ENCODE measurements at places on chromosomes 1 and 21.
A peak's percentile ranks its signal among the peaks of the same experiment; 100 is the strongest.

- no peak overlapping the region for H3K27ac ChIP-seq
- H3K27me3 ChIP-seq, result peaks cover 4% of the 10 kb centered on the region
These were observed 676.6 kb downstream of the MATN1 start for GRCh38 chr1:30046751-30047150.

- no peak overlapping the region for H3K4me3 ChIP-seq
- H3K27ac ChIP-seq, result no peak overlapping the region
- no peaks in the 10 kb centered on the region for H3K36me3 ChIP-seq
- H3K4me1 ChIP-seq, result no peaks in the 10 kb centered on the region
- H3K27me3 ChIP-seq, result peaks cover 5% of the 10 kb centered on the region
- DNase-seq, result no peak
These were observed 22.4 kb upstream of the ABCD3 start for GRCh38 chr1:94395748-94396309.

- peak; percentile 84 for DNase-seq
- H3K27me3 ChIP-seq, result no peaks in the 10 kb centered on the region
- H3K4me1 ChIP-seq, result peaks cover 6% of the 10 kb centered on the region
These were observed 611 bp upstream of the AKT3 start for GRCh38 chr1:243850452-243851256.

DNA sequence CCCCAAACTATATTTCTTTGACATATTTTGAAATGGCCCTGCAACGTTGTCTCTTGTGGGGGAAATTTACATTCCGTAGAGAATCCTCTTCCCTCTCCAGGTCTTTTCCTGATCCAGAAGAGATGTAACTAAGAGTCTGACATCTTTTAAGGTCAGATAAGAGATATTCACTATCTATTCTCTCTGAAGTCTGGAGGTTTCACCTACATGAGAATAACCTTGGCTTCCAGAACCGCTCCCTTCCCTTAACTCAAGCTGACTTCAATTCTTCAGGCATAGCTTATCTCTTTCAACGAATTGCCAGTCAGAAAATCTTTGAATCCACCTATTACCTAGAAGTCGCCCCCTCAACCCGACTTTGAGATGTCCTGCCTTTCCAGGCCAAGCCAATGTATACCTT is 9.9 kb downstream of the FCRLB start:
- no peak overlapping the region for H3K27ac ChIP-seq
- H3K36me3 ChIP-seq, result no peaks in the 10 kb centered on the region
- no peaks in the 10 kb centered on the region for H3K27me3 ChIP-seq
- DNase-seq, result no peak

- H3K27ac ChIP-seq, result no peak overlapping the region
- H3K27me3 ChIP-seq, result no peaks in the 10 kb centered on the region
- no peak overlapping the region for H3K4me3 ChIP-seq
- peaks cover 49% of the 10 kb centered on the region for H3K4me1 ChIP-seq
- no peak for DNase-seq
- no peaks in the 10 kb centered on the region for H3K36me3 ChIP-seq
These were observed 2.2 kb upstream of the SEMA4A start for GRCh38 chr1:156151093-156151688.

Measured in CD4-positive, alpha-beta T cell (primary cell).